ENCODE measurements at places on chromosomes 3 and 15.

DNA sequence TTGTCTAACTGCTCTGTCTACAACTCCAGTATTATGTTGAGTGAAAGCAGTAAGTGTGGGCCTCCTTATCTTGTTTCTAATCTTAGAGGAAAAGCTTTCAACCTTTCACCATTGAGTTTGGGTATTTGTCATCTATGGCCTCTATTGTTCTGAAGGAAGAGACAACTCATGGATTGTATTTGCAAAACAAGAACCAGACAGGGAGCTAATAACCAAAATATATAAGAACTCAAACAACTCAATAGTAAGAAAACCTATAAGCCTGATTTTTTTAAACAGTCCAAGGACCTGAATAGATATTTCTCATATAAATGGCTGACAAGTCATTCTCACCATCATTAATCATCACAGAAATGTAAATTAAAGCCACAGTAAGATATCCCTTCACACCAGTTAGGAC lies 113.0 kb downstream of the TAFA4 start:
- no peak for DNase-seq

DNA sequence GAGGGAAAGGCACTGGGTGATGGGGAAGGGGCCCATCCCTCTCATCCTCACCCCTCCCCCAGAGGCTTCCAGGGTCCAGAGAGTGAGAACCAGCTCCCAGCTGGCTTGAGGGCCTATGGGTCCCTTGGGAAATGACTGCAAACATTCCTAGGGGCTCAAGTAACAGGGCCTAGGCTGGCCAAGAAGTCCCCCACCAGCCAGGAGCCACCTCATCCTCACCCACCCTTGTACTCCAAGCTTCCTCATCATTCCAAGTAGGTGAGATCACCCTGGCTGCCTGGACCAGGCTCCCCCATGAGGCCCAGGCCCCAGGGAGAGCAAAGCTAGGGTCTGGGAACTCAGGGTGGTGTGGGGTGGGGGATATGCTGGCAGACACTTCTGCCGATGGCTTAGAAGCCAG lies 14.8 kb downstream of the LOXL1 start:
- DNase-seq = no peak

- no peak for DNase-seq
These were observed 49.6 kb upstream of the LRTM1 start for GRCh38 chr3:54977439-54977838.

GRCh38 chr3:137134431-137134830 lies 176.6 kb downstream of the IL20RB start:
- no peak for DNase-seq

GRCh38 chr15:82177291-82178010 lies 85.1 kb downstream of the EFL1 start:
- no peak for DNase-seq

GRCh38 chr3:141561426-141562034 lies 74.7 kb downstream of the RASA2 start:
- DNase-seq = peak; percentile 63

DNA sequence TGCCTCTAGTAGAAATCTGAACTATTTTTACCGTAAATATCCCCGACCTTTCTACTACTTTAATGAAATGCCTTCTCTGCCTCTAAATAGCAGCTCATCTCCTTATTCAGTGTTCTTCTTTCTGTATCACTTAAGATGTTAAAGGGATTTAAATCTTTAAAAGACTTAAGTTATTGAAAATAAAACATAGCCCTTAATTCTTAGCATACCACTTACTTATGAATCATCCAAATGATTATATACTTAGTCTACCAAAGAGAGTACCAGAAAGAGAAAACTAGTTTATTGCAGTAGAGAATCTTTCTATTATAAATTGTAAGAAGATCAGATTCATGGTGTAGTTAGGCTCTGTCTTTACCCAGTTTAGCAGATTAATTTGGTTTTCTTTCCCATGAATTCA lies 802.0 kb downstream of the TBL1XR1 start:
- no peak for DNase-seq

DNA sequence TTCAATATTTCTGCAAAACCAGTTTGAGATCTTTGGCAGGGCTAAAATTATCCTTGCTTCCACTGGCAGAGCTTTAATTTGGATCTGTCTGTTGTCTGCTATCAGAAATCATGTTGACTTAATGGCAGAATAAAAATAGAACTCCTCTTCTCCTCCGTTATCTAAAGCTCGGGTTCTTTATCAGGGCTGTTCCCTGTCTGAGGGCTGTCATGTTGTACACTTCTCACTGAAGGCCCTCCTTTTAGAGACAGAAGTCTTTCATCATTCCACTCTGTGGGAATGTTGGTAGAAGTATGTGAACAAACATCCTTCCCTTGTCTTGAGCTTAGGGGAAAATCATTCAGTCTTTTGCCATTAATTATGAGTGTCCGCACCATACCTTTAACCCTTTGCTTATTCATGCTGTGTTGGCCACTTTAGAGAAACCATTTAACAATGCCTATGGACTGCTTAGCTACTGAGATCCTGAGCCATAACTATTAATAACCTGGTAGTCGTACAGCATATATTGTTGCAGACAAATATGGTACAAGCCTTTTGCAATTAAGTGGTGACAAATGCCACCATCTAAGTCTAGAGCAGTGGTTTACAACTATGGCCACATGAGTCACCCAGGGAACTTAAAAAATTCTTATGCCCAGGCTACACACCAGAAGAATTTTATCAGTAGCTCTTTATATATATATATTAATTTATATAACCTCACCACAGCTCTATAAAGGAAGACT lies 226.0 kb upstream of the TPM1 start:
- no peak for DNase-seq

- no peak for DNase-seq
These were observed 156.0 kb upstream of the RGMA start for GRCh38 chr15:93244696-93245660.

- DNase-seq = no peak
These were observed 109.7 kb downstream of the LRRK1 start for GRCh38 chr15:101028772-101029438.

DNA sequence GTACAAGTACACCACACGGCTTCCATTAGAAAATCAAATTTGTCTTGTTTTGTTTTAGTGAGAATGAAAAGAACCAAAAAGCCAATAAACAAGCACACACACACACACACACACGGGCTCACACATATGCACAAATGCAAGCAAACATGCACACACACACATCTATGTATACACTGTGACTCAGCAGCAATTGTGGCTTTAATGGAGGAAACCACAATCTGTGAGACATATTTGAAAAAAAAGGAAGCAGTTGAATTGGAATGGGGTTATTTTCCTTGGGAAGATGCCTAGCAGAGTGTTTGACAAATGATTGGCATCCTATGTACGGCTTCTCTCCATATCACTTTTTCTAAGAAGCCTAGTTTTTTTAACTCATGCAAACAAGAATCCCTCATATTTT lies 201.1 kb upstream of the ARRDC4 start:
- no peak for DNase-seq

GRCh38 chr15:73954188-73955145 lies 28.2 kb downstream of the LOXL1 start:
- no peak for DNase-seq

DNA sequence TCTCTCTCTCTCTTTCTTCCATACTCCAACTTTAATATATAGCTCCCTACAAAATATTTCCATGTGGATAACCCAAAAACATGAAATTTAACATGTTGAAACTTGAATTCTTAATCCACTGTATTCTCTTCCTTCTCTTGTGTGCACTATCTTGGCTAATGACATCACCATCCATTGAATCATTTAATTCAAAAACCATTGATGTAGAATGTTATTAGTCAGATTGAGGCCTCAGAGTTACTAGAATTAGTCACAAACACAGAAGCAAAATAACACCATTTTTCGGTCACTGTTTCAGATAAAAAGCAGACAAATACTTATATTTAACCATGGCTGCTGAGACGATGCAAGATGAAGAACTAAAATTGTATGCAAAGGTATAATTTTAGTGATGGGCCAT lies 256.9 kb upstream of the LRRC3B start:
- DNase-seq = no peak

- DNase-seq = no peak
These were observed 10.2 kb downstream of the MRPS22 start for GRCh38 chr3:139353920-139354556.

GRCh38 chr3:31903686-31904431 lies 77.2 kb downstream of the OSBPL10 start:
- no peak for DNase-seq

DNA sequence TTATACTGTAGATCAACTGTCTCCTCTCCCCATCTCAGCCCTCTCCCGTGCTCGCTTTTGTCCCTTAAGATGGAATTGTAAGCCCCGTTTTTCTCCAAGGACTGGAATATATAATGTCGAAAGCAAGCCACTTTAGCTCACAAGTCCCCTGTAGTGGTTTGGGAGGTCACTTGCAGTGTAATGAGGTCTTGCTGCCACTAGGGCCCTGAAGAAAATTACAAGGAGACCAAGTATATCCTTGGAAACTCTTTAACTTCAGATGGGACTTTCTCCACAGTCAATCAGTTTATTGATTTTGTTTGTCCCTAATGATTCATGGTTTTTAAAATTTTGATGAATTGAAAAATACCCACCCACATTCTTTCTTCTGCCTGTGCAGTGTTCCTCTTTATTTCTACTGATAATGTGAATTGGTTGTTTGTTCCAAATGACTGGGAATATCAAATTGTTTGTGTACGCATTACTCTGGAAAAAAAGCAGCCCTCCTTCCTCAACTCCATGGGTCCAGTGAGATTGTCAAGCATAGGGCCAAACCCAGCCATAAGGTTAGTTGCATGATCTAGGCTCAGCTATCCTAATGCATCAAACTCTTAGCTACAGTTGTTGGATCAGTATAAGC lies 294.8 kb downstream of the MCTP2 start:
- no peak for DNase-seq

GRCh38 chr3:22319446-22319845 lies 568.4 kb upstream of the ZNF385D start:
- no peak for DNase-seq

DNA sequence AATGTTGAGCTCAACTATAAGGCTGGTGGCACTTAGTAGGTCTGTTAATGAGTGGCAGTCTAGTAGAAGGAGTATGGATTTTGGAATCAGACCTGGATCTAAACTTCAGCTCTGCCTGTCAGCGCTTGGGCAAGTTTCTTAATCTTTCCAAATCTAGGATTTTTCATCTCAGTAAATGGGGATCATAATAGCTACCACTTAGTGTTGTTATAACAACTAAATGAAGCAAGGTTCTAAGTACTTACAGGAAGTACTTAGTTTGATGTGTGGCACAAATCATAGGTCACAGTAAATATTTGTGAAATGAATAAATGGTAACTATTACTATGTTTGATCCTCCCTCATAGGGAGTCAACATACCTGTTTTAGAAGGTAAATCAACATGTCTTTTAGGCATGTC lies 31.4 kb downstream of the SLC49A4 start:
- DNase-seq = no peak

- no peak for DNase-seq
These were observed 79.8 kb upstream of the ACKR4 start for GRCh38 chr3:132517311-132517710.
